Adrenal gland (tissue), 19 donors: ENCODE measurements at places on chromosomes 2 and 18. TPM values are rescaled to one million over a fixed set of nuclear protein-coding genes. Genes with fewer than 3 reads are reported as not detected.

The REG3G gene
- 32.2 TPM for polyA plus RNA-seq

The RFTN2 gene
- 1.2 TPM for polyA plus RNA-seq

The VIL1 gene
- 0.10 TPM for polyA plus RNA-seq

The GAREM2 gene
- polyA plus RNA-seq, result 1.0 TPM

The EVX2 gene
- polyA plus RNA-seq, result not detected

The MROH2A gene
- polyA plus RNA-seq, result not detected

The KRTCAP3 gene
- 5.4 TPM for polyA plus RNA-seq

The ACADL gene
- 5.4 TPM for polyA plus RNA-seq

The MAP2 gene
- 2.2 TPM for polyA plus RNA-seq

The STAT4 gene
- polyA plus RNA-seq, result 4.1 TPM

The GLS gene
- polyA plus RNA-seq, result 80.6 TPM

The ACAA2 gene
- 29.3 TPM for polyA plus RNA-seq

The COL6A3 gene
- polyA plus RNA-seq, result 19.7 TPM

The LOXL3 gene
- 13.6 TPM for polyA plus RNA-seq

The IL36A gene
- polyA plus RNA-seq, result not detected

The PIKFYVE gene
- 7.4 TPM for polyA plus RNA-seq

The SERPINB7 gene
- not detected for polyA plus RNA-seq

The GPR155 gene
- 1.8 TPM for polyA plus RNA-seq

The PRKAG3 gene
- polyA plus RNA-seq, result not detected
